ENCODE measurements at places on chromosomes 5 and 9.

DNA sequence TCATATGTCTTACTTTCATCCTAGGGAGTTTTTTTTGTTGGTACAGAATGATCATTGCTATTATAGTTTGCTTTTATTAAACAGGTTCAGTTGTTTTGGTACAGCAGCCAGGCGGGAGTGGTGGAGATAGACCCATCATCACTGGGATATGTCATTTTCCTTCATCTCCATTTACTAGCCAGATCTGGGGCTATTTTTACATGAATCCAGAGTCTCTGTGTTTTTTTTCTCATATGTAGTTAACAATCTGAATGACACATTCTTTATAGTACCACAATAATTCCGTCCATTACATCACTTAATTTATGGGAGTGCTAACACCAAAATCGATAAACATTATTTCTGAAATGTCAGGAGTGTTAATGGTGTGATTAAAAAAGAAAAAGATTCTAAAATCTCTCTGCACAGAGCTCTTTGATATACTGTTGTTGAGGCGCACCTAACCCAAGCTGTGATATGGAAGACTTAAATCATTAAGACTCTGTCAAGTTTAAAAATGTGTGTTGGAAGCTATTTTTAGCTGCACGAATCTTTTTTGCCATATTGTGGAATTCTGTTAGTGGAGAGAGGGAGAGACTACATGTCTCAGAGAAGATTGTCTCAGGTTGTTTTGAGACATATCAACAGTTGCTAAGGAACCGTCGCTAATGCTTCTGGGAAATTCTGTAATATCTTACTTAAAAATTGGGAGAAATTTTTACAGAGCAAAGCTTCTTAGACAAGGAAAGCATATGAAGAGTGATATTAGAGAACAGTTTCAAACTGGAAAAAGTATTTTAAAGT is 59.6 kb downstream of the RPS23 start:
- no peak for DNase-seq

DNA sequence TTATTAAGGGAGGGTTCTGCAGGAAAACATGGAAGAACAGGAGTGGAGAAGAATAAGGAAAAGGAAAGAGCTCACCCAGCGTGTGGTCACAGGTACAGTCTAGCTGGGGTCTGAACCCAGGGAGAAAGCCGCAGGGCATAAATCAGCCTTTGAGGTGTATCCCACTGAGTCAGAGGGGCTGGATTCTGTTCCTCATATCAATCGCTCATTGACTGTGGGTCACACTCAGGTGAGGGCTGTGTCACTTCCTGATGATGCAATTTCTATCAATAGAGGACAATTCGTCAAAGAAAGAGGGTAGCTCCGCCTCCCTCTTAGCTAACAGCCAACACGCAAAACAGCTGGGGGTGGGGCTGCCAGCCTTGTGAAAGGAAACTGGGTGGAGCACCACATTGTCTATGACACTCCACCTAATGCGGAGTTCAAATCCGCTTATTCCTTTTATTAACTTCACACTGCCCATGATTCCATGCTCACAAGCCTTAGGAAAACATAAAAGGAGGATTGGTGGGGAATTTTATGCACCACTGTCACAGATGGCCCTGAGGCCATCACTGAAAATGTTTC is 176.2 kb downstream of the ICE1 start:
- no peak for DNase-seq

- DNase-seq, result peak; percentile 16
Observed at GRCh38 chr9:100309992-100310391, 42.8 kb downstream of the TEX10 start.

DNA sequence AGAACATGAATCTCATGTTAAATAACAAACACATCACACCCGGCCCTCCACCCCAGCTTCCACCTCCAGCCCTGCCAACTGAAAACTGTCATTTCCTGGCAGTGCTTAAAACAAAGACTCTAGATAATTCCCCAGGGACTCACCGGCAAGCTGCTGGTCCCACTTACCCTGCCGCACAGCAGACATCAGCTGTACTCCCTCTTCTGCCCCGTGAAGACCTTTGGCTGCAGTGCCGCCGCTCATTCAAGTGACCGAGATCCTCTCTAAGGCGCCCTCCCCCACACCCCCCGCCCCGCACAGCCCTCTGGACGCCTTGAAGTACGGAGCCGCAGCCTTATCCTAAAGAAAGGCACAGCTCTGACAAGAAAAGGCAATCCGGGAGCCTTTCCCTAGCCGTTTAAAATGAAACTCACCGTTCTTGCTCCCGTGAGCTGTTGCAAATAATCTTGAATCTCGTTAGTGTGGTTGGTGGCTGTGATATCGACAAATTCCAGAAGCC is 434 bp downstream of the GLRX start:
- DNase-seq, result no peak

GRCh38 chr5:16654647-16655334 is 38.0 kb upstream of the RETREG1 start:
- no peak for DNase-seq

GRCh38 chr9:134987376-134987775 is 69.7 kb upstream of the FCN1 start:
- DNase-seq, result no peak

GRCh38 chr5:9176641-9177040 is 369.2 kb downstream of the SEMA5A start:
- no peak for DNase-seq

DNA sequence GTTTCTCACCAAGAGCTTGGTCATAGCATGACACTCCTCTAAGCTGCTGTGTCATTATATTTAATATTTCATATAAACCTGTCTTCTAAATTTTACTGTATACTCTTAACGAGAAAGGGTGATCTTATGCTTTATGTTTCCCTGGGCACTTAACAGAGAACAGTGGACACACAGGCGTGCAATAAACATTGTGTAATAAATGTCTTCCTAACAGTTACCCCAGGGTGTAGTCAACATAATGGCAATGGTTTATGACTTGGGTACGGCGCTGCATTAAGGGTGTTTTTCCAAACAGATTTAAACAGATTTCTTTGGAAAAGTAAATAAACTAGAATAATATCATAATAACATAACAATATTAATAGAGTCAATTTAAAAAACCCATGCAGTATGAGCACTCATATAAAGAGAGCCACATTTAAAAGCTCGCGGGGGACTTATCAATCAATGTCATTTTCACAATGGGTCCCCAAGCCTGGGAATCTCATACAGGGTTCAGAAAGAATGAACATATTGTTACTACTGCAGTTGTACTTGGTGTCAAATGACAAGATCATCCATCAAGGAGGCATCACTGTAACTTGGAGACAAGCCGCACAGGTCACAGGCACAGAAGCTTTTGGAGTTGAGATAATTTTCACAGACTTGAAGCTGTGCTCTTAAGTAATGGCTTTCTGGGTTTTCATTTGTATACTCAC is 376.4 kb downstream of the CTNND2 start:
- DNase-seq, result no peak

GRCh38 chr9:131810351-131811170 is 70.7 kb upstream of the RAPGEF1 start:
- no peak for DNase-seq

DNA sequence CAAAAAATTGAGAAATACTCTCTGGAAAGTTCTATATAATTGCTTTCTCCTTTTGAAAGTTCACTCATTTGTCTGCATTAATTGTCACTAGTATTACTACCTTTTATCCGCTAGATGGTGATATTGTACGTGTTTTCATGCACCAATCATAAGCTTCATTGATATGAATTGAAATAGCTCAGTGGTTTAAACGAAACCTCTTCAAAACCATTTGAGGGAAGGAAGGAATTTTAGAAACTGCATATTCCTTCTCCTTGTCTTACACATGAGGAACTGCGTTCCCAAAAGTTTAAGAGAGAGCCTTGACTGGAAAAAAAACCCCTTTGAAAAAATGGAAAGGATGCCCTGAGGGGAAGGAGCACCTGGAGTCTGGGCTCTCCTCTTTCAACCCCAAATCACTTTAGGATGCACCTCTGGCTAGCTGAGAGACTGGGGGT is 98.6 kb downstream of the YTHDC2 start:
- no peak for DNase-seq

GRCh38 chr9:107639426-107639825 is 149.9 kb upstream of the KLF4 start:
- DNase-seq, result no peak

- no peak for DNase-seq
Observed at GRCh38 chr9:108864446-108864845, 2.4 kb downstream of the ACTL7A start.

- no peak for DNase-seq
Observed at GRCh38 chr5:133063965-133064364, 12.2 kb downstream of the HSPA4 start.

GRCh38 chr9:99971410-99971809 is 65.0 kb downstream of the STX17 start:
- DNase-seq, result no peak

GRCh38 chr5:146137967-146138403 is 32.6 kb upstream of the PLAC8L1 start:
- no peak for DNase-seq

DNA sequence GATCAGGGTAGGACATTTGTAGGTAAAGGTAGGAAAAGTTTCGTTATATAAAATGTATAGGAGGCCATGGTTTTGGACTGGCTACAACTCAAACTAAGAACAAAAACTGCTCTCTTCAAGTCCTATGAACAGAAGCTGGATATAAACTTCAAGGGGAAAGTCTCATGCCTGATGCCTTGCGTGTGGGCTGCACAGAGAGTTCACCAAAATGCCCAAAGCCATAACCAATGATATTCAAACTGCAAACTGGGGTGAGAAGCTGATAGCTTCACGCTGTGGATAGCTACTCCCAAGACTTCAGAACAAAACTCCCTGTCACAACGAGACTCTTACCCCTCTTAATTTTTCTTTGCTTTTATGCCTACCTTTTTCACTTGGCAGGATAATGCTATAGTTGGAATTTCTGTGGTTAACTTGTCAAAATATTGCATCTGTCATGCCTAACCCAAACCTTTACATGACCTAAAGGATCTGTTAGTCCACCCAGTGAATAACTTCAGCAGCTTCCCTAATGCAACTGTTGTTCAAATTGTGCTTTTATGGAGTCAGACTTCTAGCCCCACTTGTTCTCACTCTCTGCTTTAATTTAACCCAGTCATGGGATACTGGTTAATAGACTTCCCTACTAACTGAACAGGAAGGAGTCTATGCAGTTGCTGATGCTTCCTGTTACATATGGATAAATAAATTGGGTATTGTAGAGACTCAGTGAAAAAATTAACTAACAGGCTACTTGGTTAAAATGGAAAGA is 71.9 kb downstream of the SFXN1 start:
- no peak for DNase-seq

- DNase-seq, result peak; percentile 45
Observed at GRCh38 chr5:28344836-28345433, 1306.5 kb upstream of the CDH9 start.

- no peak for DNase-seq
Observed at GRCh38 chr9:72932619-72933018, 20.2 kb downstream of the ALDH1A1 start.

DNA sequence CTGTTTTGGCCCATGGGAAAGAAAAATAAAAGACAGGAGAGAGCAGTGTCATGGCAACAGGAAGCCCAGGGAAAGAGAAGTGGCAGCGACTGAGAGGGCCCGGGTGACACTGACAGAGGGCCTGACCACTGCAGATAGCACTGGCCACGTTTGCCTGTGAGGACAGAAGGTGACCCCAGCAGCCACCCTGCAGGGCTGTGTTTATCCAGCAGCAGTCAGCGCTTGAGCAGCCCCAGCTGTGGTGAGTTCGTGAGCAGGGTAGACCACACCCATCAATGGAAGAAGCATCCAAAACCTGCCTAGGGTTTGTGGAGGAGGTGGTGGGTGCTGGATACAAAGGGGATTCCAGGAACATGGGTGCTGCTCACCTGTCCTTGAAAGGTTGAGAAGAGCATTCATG is 222.5 kb downstream of the MARCHF11 start:
- DNase-seq, result no peak

- no peak for DNase-seq
Observed at GRCh38 chr5:61619777-61620518, 287.9 kb downstream of the ZSWIM6 start.

DNA sequence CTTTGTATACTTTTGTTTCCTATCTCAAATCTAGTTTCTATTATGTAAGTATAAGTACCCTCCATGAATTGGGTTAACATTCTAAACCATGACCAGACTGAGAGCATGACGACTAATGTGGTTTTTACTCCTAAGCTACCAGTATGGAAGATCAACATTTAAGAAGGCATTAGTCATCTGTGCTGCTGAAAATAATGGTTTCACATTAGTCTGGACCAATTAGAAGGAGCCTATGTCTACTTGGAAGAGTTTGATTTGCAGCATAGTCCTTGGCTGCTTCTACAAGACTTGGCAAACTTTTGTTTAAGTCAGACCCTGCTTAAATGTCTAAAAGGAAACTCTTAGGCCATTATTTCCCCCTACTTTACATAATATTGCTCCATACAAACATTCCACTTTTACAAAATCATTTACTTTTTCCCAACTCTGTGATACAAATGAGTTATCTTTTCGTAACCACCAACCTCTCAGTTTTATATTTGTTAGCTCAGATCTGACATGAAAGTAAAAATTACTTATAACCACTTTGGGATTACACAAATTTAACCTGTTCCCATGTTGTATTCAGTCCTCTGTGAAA is 186.7 kb downstream of the COMMD10 start:
- DNase-seq, result no peak

GRCh38 chr9:125472562-125472925 is 210.9 kb downstream of the GAPVD1 start:
- DNase-seq, result no peak

DNA sequence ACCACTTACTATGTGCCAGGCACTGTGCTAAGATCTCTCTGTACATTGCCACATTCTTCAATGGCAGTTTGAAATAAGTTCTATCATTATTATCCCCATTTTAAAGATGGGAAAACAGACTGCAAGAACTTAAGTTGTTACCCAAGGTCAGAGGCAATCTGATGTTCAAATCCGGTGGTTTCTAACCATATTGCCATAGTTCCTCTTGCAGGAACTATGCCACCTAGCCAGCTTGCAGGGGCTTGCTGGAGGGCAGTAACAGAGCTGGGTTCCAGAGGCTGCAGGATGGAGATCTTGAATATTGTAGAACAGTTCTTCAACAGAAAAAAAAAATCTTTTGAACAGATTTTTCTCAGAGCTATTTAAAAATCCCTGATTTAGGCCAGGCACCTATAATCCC is 71.8 kb upstream of the TNFAIP8 start:
- DNase-seq, result no peak

- peak; percentile 85 for DNase-seq
Observed at GRCh38 chr5:169695919-169696490, 58.9 kb downstream of the DOCK2 start.

DNA sequence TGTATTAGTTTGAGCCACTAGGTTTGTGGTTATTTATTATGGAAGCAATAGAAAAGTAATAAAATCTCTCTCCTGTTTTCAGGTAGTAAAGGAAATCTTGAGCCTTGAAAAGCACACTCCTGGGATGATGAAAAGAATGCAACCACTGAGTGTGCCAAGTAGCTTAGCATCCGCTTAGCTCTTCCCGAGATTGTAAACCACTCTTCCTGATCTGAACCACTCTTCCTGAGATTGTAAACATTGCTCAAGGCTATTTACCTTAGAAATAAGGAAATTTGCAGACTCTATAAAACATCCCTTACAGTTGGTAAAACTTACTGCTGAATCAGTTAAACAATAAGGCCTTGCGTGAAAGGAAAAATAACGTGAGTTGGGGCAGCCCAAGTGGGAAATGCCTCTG is 17.4 kb upstream of the IL33 start:
- no peak for DNase-seq

- DNase-seq, result no peak
Observed at GRCh38 chr9:131977109-131977838, 102.4 kb downstream of the MED27 start.

Data from epithelial cell of proximal tubule (primary cell).